ENCODE measurements at places on chromosomes 4 and X.
A peak's percentile ranks its signal among the peaks of the same experiment; 100 is the strongest.

DNA sequence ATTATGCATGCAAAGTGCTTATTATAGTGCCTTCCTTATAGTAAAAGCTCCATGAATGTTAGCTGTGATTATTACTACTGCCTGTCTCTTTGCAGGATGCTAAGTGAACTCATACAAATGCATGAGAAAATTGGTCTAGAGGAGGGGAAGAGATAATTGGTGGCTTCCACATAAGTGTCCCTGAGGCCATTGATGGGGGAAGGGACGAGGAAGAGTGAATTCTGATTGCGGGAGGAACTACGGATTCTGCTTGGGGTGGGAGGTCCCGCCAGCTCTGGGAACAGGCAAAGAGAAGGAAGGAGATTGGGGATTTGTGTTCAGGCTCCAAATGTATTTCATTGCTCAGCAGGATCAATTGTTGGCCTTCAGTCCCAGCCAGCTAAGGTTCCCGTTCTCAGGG, 11.6 kb upstream of the ARHGAP36 start:
- H3K36me3 ChIP-seq = no peaks in the 10 kb centered on the region
- no peak for DNase-seq
- H3K27ac ChIP-seq = no peak overlapping the region
- H3K4me1 ChIP-seq = no peaks in the 10 kb centered on the region
- no peaks in the 10 kb centered on the region for H3K27me3 ChIP-seq

GRCh38 chr4:130073145-130073790, 977.3 kb downstream of the C4orf33 start:
- H3K36me3 ChIP-seq = no peaks in the 10 kb centered on the region
- H3K27ac ChIP-seq = no peak overlapping the region
- DNase-seq = no peak
- no peaks in the 10 kb centered on the region for H3K27me3 ChIP-seq

- H3K36me3 ChIP-seq = no peaks in the 10 kb centered on the region
- no peaks in the 10 kb centered on the region for H3K4me1 ChIP-seq
- DNase-seq = no peak
- peak overlapping the region; percentile 54 for H3K4me3 ChIP-seq
- H3K27ac ChIP-seq = no peak overlapping the region
- H3K27me3 ChIP-seq = no peaks in the 10 kb centered on the region
Measured at GRCh38 chr4:184028561-184029374, 123.7 kb downstream of the STOX2 start.

DNA sequence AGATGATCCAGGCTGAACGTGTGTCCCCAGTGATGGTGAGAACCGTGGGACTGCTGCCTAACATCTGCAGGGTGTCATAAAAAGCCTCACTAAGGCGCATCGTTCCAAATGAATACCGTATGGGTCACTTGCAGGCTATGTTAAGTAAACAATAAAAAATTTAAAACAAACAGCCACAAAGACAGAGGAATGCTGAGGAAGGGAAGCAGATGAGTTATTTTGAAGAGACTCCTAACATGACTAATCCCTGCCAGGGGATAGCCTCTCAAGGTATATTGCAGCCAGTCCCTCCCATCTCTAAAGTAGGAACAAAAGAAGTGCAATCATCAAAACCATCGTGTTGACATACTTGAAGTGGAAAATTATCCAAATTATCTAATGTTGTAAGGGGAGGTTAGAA, 83.8 kb downstream of the UNC5C start:
- H3K27ac ChIP-seq = no peak overlapping the region
- H3K36me3 ChIP-seq = no peaks in the 10 kb centered on the region

DNA sequence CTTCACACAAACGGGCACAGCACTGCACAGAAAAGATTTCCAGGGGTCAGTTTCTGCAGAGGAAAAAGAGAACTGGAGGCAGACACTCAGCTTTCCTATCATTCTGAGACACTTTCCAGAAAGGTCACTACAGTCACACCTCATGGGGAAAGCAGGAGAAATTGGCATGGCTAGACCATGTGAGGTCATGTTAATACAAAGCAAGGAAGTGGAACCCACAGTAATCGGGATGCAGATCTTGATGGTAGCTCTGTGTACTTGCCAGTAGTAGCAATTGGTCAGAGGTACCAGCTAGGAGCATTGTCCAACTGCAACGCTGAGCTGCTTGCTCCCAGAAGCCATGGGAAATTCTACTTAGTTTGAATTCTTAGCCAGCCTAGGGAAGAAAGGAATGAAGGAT, 255.3 kb upstream of the PCDH10 start:
- DNase-seq = no peak
- no peak overlapping the region for H3K27ac ChIP-seq
- no peaks in the 10 kb centered on the region for H3K36me3 ChIP-seq
- H3K4me3 ChIP-seq = no peak overlapping the region

- H3K27ac ChIP-seq = no peak overlapping the region
- no peak for DNase-seq
- no peak overlapping the region for H3K4me3 ChIP-seq
Measured at GRCh38 chrX:96982161-96982560, 98.5 kb downstream of the RPA4 start.

GRCh38 chr4:139207247-139207646, 30.2 kb upstream of the ELF2 start:
- H3K4me3 ChIP-seq = no peak overlapping the region
- no peaks in the 10 kb centered on the region for H3K4me1 ChIP-seq
- no peaks in the 10 kb centered on the region for H3K36me3 ChIP-seq
- H3K27me3 ChIP-seq = no peaks in the 10 kb centered on the region
- DNase-seq = no peak

GRCh38 chrX:115949900-115950822, 220.4 kb upstream of the AGTR2 start:
- H3K36me3 ChIP-seq = no peaks in the 10 kb centered on the region
- H3K4me3 ChIP-seq = no peak overlapping the region
- H3K4me1 ChIP-seq = no peaks in the 10 kb centered on the region
- no peaks in the 10 kb centered on the region for H3K27me3 ChIP-seq
- no peak overlapping the region for H3K27ac ChIP-seq

DNA sequence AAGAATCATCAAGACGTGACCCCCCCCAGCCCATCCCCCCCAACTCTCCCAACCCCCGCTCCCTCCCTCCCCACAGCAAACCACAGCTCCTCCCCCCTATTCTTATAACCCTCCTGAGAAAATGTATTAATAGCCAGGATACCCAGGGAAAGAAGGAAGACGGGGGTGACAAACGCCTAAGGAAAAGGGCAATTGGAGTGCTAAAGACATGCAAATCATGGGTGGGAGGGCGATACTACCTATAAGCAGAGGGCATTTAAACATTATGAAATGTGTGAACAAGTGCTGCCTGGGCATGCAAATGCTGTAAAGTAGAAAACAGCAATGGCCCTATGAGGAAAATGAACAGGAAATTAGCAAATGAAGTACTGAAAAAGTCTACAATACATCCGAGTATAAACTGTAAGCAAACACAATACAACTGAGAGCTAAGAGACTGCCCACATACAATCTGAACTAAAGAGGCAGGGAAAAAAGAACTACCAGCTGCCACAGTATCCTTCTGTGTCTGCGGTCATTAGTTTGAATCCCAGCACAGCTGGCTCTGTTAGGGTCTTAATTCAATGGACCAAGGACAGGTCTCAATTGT, 2.4 kb downstream of the CXXC4 start:
- no peaks in the 10 kb centered on the region for H3K27me3 ChIP-seq
- H3K4me1 ChIP-seq = peaks cover 5% of the 10 kb centered on the region
- no peak for DNase-seq
